SHP77 treated with DMSO at 0.1 percent for 48 hours (cell line): ENCODE measurements at places on chromosomes 5 and 9.

DNA sequence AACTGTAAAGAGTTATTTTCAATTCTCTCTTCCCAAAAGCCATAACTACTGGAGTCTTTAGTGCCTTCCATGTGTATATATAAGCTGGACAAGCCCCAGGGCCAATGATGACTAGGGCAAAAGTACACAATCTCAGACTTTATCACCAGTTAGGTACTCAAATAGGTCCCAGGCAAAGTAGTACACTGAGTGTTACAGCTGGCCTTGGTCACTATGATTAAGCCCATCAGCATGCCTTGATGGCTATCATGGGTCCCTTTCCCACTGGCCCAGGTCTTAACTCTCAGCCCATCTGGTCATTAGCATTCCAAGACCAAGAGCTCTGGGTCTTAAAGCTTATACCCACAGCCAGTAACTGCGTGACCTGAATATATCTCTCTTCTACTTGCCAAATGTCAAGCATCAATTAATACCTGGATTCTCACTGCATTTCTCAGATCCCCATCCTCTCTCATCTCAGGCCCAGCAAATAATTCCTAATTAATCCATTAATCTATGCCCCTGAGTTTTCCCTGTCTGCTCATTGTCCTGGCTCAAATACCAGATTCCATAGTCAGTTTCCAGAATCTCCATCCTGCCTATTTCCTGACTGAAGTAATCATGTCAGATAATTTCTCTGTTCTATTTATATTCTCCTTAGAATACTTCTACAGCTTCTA lies 62.3 kb downstream of the NR6A1 start:
- DNase-seq = no peak

GRCh38 chr9:22424616-22425015 lies 22.0 kb upstream of the DMRTA1 start:
- no peak for DNase-seq

DNA sequence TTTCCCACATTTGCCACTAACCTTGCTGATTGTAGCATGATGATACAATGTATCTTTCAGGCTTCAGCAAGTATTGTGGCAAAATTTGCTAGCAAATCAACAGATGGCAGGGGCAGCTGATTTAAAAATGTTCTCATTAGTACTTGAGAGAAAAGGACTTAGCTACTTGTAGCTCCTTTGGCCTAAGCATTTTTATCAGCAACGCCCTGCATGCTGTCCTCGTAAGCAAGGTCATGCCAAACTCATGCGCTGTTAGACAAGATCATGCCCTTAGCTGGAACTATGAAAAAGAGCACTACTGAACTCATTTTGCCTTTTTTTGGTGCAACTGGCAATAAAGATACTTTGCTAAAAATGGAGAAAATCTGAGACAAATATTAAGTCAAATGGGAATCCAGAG lies 197.1 kb downstream of the ICE1 start:
- DNase-seq = no peak

DNA sequence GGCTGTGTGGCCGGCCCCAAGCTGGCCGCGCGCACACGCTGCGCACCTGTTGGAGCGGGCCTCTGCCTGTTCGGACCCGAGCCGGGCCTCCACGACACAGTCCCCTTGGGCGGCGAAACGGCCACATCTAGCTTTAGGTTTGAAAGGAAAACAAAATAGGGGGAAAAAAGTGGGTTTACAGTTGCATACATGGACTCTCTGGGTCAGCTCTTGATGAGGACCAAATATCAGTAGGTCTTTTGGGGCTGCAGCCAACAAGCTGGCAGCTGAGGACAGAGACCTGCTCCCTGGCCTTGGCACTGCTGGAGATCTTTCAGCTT lies 20.7 kb downstream of the IGIP start:
- no peak for DNase-seq

- no peak for DNase-seq
Observed at GRCh38 chr9:100674419-100675122, 96.7 kb downstream of the CAVIN4 start.

- DNase-seq = no peak
Observed at GRCh38 chr5:82538339-82539034, 260.3 kb upstream of the RPS23 start.

DNA sequence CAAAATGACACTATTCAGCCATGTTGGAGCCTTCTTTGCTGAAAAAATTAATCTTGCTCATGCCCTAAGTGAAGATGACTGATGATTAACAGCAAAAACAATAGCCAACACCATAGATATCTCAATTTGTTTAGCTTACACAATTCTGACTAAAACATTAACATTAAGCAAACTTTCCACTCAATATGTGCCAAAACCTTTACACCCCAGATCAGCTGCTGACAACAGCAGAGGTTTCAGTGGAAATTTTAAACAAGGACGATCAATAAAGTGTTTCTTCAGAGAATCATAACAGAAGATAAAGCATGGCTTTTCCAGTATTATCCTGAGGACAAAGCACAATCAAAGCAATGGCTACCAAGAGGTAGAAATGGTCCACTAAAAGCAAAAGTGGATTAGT lies 254.4 kb upstream of the GRAMD2B start:
- DNase-seq = no peak

DNA sequence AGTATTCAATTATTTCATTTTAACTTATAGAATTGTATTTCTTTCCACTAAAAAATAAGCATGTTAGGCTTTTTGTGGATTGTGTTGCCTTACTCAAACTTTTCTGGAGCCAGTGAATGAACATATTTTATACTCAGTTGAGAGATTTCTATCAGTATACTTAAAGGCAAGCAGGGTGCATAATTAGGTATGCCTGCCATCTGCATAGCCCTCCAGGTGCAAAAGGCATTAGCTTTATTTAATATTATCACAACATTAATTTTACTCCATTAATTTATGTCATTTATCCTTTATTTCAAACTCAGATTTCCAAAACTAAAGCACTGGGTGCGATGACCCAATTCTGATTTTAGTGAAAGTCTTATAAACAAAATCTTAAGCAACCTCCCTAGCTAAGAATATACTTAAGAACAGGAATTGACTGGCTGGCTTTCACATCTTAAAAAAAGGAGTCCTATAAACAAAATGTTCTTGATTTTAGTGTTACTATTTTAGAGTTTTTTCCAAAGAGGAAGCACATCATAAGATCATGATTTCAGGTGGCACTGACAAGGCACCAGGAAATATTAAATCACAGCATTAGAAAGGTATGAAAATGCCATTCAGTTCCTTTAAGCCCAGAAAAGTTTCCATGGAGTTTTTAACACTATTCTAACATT lies 178.4 kb downstream of the MPDZ start:
- no peak for DNase-seq

DNA sequence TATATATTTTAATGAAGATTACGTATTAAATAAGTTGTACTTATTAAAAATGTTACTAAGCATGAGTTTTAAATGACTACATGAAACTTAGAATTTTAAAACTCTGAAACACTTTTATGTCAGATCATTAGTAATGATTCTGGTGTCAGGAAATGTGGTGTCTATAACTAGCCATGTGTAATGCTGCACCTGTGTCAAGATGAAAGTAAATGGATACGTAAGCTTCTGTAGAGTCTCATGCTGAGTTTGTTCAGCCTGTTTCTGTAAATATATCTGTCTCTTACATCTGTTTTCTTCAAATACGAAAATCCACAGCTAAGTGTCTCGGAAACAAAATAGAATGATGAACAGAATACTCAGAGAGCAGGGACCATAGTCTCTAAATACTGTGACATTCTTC lies 278.0 kb upstream of the SMC2 start:
- DNase-seq = peak; percentile 28

DNA sequence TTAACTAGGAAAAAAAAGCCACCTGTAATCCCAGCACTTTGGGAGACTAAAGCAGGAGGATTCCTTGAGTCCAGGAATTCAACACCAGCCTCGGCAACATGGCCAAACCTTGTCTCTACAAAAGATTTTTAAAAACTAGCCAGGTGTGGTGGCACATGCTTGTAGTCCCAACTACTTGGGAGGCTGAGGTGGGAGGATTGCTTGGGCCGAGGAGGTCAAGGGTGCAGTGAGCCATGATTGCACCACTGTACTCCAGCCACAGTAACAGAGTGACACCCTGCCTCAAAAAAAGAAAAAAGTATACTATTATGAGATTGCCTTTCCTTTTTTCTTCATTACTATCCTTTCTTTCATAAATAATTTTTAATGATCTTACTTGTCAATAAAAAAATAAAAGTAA lies 45.8 kb downstream of the CPEB4 start:
- DNase-seq = no peak

- DNase-seq = no peak
Observed at GRCh38 chr9:126956917-126957686, 42.5 kb downstream of the RALGPS1 start.

- no peak for DNase-seq
Observed at GRCh38 chr5:148561801-148562311, 92.5 kb downstream of the HTR4 start.

DNA sequence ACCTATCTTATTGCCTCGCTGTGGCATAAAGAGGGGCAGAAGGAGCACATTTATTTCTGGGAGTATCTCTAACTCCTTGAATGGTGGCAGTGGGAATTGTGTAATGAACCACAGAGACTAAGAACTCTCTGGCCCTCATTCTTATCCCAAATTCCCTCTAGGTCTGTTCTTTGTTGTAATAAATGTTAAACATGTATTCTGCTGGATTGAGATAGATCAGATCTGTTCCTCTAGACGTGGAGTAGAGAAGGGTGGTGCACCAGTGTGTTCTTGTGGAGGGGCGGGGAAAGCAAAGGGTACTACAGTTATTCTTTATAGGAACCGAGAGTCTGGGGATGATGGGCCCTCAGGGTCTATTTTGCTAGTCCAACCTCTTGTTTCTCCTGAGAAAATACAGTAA lies 90.4 kb downstream of the UBE2R2 start:
- no peak for DNase-seq

DNA sequence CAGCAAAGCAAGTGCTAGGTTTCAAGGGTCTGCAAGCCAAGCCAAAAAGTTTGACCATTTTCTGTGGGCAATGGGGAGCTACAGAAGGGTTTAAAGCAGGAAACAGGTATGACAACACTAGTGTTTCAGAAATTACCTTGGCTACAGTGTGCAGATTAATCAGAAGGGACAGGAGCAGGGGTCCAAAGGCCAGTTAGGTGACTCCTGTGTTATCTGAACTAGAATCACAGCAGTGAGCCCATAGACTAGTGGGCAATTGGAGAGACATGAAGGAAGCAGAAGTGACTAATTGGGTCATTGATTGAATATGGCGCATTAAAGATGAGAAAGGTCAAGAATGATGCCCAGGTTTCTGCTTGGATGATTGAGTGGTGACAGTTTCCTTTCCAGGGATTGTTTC lies 41.4 kb upstream of the TGFBR1 start:
- DNase-seq = no peak

DNA sequence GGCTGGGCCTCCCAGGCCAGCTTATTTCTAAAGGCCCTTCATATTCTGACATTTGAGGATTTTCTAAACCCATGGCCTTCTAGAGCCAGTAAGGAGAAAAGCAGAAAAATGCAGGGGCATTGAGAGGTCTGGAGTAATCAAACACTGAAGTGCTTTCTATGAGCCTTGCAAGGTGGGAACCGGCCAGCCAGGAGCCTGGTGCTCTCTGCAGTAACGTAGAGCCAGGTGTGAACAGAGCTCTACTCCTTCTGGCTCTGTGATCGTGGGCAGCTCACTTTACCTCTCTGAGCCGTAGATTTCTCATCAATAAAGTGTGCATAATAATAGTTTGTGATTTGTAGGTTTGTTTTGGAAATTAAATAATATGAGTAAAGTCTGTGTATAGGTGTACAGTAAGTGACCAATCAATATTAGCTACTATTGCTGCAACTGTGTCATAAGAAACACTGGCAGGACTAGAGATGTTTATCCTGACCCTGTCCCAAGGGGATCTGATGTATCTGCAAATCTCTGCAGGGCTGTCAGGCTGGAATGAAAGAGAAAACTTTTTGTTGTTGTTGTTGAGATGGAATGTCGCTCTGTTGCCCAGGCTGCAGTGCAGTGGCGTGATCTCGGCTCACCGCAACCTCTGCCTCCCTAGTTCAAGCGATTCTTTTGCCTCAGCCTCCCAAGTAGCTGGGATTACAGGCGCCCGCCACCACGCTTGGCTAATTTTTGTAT lies 2.7 kb downstream of the SYNPO start:
- DNase-seq = no peak

GRCh38 chr9:8622222-8622802 lies 822.7 kb upstream of the DMAC1 start:
- DNase-seq = no peak

GRCh38 chr9:35364817-35365585 lies 124.9 kb upstream of the RUSC2 start:
- DNase-seq = no peak

GRCh38 chr5:134567641-134568336 lies 42.3 kb downstream of the JADE2 start:
- no peak for DNase-seq

DNA sequence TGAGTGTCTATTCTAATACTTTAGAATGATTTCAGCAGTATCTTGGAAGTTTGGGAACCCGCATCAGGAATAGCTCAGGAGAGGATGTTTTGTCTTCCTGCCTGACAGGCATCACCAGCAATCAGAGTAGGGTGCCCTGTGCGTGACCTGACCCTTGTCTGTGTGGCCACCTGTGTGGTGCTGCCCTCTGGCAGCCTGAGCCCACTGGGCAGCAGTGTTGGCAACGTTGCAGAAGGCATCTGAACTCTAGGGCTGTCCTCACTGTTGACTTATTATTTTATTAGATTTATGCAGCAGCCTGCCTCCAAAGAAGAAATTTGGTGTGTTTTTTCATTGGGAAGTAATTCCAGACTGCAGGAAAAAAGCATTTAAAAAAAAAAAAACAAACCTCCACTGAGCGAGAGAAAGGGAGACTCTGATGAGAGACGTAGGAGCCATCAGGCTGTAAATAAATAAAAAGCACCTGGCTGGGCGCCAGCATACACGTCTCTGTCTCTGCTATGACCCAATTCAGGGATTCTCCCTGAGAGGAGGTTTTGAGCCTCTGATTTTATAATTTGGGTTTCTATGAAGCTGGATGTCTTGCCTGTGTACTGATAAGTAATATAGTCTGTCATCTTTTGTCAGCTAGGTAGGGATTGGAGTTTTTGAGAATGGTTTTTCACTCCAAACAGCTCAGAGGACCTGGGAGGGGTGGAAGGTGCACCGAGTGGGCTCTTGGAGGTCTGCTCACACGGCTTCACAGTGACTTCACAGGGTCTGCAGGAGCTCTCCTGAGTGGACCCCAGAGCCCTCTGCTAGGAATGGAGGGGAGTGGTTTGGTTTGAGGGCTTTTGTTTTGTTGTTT lies 49.0 kb downstream of the FAM78A start:
- peak; percentile 23 for DNase-seq

GRCh38 chr5:65480306-65480865 lies 1.3 kb downstream of the ADAMTS6 start:
- peak; percentile 53 for DNase-seq

- DNase-seq = no peak
Observed at GRCh38 chr5:57416278-57416994, 66.2 kb downstream of the ACTBL2 start.

DNA sequence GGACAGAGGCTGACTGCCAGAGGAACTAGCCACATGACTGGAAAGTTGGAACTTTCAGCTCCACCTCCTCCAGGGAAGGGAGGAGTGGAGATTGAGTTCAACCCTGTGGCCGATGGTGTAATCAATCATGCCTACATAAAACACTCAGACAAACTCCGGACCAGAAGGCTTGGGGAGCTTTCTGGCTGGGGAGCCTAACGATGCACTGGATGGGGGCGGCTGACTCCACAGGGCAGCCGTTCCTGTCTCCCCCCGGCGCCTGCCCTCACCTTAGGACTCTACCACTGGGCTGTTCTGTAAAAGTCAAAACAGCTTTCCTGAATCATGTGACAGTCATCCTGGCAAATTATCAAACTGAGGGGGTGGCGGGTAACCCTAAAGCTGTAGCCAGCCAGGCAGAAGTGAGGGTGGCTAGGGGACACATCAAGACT lies 58.0 kb downstream of the GOLM1 start:
- DNase-seq = no peak
